Hematopoietic multipotent progenitor cell (in vitro differentiated cells): ENCODE measurements at places on chromosomes 2 and 18.
A peak's percentile ranks its signal among the peaks of the same experiment; 100 is the strongest.

DNA sequence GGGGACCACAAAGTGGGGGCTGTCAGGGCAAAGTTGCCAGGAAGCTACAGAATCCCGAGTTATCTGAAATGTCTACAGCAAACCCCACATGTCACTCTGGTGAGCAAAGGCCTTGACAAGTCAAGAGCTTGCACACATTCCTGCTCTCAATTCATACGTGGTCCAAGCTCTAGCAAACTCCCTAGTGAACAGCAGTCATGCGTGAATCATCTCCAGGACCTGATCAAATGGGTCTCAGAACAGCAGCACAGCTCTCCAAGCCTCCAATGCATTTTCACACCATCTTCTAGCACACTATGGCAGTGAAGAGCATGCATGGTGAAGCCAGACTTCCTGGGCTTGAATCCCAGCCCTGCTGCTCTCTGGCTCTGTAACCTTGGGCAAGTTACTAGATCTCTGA, 68.5 kb downstream of the MYO5B start:
- DNase-seq: no peak

DNA sequence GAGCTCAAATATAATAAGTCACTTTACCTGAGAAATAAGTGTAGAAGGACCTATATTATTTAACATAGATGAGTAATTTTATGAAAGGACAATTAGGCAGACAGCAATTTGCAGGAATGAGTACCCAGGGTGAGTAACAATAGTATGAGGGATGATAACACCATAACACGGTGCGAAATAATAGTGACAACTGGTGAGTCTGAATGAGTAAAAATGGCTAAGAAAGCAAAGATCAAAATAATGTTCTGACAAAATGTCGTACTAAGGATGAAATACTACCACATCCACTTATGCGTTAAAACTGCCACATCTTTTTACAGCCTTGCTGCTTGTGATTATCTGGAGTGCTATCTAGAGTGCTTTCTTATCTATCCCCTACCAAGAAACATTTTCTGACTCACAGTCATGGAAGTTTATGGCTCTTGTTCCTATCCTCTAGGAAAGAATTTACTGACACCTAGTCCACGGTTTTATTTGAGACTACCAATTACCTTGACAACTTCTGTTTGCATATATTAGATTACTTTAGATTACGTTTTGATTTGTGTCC, 929.7 kb downstream of the LRP1B start:
- DNase-seq: no peak

DNA sequence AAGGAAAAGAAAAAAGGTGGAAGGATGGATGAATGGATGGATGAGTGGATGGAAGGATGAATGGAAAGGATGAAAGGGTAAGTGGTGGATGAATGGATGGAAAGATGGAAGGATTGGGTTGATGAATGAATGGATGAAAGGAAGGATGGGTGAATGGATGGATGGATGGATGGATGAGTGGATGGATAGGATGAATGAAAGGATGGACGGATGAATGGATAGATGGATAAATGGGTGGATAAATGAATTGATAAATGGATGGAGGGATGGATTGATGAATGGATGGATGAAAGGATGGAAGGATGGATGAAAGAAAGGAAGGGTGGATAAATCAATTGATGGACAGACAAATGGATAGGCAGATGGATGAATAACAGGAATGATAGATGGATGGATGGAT, 48.2 kb upstream of the OTOF start:
- DNase-seq: no peak

DNA sequence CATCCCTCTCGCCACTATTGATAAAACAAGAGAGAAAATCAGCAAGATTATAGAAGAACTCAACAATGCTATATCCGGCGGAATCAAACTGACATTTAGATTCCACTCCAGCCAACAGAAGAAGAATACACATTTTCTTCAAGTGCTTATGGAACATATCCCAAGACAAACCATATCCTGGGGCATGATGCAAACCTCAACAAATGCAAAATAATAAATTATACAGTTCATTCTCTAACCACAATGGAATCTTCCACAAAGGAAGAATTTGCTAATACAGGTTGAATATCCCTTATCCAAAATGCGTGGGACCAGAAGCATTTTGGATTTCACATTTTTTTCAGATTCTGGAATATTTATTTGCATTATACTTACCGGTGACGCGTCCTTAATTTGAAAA, 51.4 kb upstream of the YPEL5 start:
- no peak for DNase-seq

DNA sequence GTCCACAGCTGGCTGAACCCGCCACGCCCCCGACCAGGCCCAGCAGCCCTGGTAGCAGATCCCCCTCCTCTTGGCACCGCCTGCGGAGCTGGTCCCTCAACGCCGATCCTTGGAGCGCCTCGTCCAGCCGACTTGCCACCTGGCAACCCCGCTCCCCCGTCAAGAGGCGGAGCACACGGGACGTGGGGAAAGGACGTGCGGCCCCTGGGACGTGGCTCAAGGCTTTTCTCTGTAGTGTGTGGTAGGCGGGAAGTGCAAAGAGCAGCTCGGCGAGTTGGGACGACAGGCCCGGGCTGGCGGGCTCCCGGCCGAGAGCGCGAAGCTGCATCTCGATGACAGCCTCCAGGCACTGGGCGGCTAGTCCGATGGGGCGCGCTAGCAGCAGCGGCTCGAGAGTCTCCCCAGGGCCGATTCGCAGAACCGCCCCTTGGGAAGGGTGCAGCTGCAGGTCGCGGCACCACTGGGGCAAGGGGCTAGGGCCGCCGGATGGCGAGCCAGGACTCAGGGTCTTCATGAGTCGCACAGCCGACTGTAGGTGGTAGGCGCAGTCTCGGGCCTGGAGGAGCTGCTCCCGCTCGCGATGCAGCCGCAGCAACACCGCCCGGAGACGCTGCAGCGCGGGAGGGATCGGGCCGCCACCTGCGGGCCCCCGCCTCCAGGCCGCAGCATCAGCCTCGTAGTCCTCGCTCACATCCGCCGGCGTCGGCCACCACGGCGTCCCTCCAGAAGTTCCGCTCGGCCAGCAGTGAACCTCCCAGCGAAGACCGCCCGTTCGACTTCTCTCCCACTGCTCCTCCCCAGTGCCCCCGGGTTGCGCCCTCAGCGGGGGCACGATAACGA, 617 bp downstream of the CCDC142 start:
- peak; percentile 37 for DNase-seq
